GM12891 (cell line): ENCODE measurements at places on chromosomes 16 and 17.

DNA sequence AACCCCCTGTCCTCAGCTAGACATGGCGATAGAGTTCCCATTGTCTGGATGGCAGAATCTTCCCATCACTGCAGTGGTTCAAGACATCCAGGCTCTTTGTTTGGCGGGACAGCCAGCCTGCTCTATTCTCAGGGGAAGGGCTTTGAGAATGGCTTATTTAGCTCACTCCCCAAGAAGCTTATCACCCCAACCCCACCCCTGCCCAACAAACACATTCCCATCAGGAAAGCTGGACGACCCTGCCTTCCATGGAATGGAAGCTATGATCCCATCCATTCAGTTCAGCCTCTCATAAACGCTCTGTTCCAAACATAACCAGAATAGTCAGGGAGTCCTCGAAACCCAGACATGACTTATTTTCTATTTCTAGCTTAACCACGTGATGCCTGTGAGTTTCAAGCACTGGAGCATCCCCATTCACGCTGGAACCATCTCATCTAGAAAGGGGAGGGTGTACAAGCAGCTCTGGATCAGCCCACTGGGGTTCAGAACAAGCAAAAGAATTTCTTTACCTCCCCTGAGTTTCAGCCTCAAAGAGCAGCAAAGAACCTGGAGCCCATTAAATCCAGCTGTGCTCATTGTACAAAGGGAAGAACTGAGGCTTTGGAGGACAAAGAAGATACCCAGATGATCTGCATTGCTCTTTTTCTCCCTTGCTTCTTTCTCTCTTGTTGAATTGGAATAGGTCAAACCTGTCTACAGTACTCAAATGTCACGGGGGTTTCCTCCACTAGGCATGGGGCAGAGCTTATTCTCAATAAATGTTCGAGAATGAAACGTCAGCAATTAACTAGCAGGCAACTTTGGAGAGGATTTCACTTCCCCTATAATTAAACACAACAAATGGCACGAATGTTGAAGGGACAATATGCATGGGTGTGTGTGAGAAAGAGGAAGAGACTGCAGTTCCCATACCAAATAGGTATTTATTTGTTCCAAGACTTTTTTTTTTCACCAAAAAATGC is 93.1 kb downstream of the XYLT1 start:
- DNase-seq, result peak; percentile 27

DNA sequence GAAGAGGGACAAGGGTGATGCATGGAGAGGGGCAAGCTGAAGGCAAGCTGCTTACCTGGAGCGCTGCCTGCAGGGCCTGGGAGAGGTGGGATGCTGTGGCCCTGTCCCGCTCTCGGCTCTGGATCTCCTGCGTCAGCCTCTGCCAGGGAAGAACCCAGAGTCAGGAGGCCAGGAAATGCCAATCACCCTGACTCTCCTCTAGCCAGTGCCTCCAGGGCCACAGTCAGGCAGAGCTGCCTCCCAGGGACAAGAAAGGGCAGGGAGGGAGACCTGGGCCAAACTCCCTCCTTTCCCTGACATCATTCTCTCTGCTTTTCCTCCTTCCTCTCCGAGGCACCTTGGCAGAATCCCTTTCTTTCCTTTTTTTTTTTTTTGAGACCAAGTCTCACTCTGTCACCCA is 11.3 kb downstream of the CDK3 start:
- no peak for DNase-seq

DNA sequence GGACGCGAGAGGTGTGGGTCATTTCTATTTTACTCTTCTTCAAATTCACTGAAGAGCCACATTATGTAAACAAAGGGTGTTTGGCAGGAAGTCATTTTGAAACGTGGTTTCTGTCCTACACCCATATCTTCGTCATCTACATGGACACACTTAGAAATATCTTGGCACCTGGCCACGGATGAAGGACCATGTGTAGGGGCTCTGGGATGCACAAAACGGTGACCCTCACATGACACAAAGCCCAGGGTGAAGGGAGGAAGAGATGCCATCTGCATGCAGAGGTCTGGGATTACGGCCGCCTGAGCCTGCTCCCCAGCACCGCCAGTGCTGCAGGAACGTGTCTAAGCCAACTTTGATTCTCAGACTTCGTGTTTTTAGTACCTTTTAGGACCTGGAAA is 130.2 kb upstream of the CHMP6 start:
- DNase-seq, result no peak

- no peak for DNase-seq
These were observed 88.8 kb downstream of the CYLD start for GRCh38 chr16:50830698-50831097.

DNA sequence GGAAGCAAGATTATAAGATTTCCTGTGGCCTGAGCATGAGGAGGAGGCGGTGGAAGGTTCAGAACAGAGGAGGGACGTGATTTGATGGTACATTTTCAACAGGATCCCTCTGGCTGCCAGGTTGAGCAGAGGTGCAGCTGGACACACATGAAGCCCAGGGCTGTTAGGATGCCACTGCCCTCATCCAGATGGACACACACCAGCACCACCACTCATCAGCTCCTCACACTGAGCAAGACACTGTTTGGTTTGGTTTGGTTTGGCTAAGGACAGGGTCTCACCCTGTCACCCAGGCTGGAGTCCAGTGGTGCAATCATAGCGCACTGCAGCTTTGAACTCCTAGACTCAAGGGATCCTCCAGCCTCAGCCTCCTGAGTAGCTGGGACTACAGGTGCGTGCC is 402.6 kb upstream of the C16orf82 start:
- DNase-seq, result no peak

DNA sequence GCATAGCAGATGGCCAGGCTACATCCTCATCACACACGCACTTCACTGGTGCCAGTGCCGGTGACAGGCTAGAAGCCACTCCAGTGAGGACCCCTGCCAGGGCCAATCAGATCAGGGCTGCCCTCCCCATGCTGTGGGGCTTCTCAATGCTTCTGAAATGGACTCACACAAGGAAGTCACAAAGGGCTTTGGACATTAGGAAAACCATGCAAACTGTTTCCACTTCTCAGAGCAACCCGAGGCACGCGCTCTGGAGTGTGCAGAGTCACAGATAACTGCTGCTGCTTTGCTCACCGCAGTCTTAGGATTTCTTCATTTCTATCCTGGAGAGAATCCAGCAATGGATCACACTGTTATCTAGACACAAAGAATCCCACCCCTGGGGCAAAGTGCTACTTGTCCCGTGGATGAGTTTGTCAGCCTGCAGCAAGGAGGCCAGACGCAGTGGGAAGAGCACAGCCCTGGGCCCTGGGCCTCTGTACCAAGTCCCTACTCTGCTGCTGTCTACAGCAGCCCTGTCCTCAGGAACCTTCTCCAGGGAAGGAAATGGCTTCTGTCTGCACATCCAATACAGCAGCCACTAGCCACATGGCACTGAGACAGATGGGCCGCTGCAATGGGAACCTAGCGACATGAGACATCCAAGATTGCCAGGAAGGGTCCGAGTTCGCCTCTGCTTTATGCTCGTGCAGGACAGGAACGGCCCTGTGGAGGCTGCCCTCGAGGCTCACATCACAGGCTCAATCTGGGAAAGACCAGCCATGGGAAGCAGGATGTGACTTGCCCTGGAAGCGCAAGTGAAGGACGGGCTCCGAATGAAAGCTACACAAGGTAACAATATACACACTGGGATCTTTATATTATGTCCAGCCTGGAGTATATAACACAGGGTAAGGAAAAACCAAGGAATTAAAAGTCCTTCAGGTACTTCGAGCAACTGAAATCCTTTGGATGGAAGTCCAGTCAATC is 169.3 kb downstream of the ZFHX3 start:
- DNase-seq, result no peak

- no peak for DNase-seq
These were observed 28.8 kb downstream of the UNC13D start for GRCh38 chr17:75815399-75815798.

- no peak for DNase-seq
These were observed 90.0 kb downstream of the ELAC2 start for GRCh38 chr17:12927541-12928425.

DNA sequence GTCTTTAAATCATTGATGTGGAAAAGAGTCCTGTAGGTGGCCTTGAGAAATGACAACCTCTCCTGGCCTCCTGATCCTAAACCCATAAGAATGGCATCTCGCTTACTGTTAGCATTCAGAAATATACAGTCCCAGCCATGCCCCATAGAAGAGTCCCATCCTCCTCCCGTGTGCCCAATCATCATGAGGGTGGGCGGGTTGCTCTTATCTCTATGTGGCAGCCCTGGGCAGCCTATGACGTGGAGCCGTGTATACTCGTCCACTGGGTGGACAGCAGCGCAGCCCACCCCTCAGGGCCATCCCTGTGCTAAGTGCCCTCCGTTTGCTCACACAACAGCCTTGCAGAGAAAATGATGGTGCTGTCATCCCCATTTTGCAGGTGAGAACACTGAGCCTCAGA is 105.3 kb downstream of the AMFR start:
- DNase-seq, result no peak

DNA sequence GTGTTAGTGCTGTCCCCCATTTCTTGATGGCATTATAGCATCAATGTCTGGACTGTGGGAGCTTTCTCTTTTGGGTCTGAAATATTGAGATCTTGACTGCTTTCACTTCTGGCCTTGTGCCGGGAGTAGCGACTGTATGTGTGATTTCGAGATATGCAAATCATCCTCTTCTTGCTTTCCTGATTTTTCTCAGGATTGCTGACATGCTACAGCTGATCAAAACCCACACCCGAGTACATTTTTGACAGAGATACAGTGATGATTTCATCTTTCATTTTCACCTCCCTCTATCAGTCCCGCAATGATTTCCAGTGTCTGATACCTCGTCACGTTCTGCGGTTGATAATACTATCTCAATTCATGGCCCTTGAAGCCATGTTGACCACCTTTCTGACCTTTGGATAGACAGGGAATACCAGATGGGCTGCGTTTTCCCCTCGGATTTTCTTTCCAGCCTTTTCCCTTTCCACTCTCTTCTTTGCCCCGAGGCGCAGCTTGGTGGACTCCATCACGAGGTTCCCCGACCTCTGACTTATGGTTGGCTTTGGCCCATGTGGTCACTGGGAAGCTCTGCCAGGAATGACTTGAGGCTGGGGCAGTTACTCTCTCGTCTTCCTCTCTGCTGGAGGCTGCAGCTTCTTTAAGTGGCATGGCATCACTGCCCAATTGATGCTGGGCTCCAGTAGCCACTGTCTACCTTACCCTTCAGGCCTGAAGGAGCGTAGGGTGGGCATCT is 184.4 kb downstream of the SNX29 start:
- DNase-seq, result peak; percentile 28

DNA sequence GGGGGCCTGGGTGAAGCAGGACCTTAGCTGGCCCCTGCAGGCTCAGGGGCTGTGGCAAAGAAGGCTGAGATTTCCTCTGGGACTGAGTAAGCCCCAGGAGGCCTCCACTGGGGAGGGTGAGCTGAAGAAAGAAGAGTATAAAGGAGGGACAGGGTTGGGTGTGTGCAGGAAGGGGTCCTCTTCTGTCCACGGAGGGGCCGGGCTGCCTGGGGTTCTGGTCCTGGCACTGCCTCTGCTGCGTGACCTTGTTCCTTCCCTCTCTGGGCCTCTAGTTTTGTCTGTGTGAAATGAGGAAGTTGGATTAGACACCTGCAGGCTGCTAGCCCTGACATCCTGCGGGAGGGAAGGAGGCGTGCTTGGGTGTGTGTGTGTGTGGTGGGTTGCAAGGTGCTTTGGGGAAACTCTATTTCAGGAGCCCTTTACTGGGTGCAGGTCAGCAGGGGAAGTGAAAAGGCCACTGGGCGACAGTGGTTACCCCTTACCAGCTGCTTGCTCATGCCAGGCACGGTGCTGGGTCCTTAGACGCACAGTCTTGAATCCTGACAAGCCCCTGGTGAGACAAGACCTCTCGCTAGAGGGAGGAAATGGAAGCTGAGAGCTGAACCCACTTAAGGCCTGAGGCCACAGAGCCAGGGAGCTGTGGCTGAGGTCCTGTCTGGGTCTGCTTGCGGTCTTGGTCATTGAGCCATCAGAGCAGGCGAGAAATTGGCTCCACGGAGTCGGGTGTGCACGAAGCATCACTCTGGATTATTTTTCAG is 60.7 kb downstream of the OR1D5 start:
- peak; percentile 70 for DNase-seq

GRCh38 chr17:10251212-10251948 is 53.0 kb upstream of the GAS7 start:
- no peak for DNase-seq

GRCh38 chr16:90018652-90019542 is at the start of gene DBNDD1:
Gene DBNDD1, minus strand, starts transcription at chr16:90019456. Its CDS starts 115 bp downstream, at chr16:90019341.
- DNase-seq, result no peak

DNA sequence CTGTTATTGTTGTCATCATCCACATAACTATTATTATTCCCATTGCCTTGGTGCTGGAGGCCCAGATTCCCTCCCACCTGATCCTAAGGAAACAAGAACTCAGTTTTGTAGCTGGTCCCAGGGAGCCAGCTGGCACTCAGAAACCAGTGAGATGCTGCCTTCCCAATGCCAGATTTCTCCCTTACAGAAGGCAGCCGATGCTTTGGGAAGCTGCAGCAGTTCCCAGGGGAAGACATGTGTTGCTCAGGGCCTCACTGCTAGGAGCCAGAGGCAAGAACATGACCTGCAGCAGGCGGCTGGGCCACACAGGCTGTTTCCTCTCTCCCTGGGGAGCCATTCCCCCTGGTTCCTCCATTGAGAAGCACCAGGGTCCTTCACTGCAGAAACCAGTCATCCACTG is 59.9 kb upstream of the GRIN2A start:
- no peak for DNase-seq

- peak; percentile 32 for DNase-seq
These were observed 22.4 kb upstream of the TEKT1 start for GRCh38 chr17:6853764-6854442.

DNA sequence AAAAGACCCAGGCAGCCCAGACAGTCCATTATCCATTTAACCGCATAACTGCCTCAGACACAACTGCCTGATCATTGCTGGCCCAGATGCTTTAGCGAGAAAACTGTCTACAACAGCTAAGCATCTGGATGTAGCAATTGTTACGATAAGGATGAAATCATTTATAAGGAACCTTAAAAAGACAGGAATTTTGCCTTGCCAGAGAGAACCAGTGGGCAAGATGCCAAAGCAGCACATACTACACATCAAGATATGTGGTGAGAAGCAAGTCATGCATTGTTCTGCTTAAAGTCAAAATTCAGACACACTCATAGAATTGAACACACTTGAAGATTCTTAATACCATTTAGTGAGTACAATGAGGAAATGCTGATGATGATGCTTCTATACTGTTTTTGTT is 1525.3 kb downstream of the CDH8 start:
- no peak for DNase-seq
